ENCODE measurements at places on chromosomes 1 and 21.

DNA sequence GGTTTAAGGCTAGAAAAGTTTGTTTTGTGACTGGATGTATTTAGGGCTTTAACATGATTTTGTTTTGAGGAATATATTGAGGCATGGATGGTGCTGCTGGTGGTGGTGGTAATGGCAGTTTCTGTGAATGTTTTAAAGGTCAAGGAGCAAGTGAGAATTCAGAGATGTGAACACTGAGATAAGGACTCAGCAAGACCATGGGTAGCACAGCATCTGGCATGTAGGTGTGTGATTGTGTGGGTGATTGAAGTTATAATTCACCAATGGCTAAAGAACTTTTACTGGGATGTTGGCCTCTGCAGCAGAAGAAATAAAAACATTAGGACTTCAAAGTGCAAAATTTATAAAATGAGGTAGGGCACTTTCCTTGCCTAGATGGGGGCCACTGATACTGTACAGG is 65.9 kb downstream of the MACF1 start:
- DNase-seq, result no peak

DNA sequence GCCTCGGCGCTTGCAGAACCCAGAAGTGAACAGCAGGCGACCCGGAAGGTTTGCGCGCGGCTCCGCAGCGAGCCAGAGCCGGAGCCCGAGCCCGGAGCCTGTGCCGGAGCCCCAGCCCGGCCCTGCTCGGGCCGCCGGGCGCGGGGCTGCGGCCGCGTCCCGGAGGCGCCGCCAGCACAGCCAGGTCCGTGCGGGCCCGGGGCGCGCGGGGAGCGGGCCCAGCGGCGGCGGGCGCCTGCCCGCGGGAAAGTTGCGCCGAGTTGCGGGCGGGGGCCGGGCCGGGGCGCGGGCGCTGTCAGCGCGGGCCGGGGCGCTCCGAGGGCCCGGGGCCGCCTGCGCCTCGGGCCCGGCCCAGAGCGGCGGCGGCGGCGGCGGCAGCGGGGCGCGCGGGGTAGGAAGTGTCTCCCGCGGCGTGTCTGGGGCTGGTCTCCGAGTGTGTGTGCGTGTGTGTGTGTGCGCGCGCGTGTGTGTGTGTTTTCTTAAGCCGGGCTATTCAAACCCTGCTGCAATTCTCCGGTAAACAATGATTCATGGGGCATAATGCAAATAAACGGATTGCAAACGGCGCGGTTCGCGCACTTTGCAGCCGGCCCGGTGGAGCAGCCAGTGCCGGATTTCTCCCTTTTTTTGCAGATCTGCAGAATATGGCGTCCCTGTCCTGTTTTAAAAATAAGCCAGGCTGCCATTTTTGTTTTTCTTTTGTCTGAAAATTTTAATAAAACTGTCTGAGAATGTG is at the start of gene ZNF362:
ZNF362 (plus strand) TSS at position 22 of the 736 bp plus-strand sequence. CDS start 14,083 bp downstream, outside the sequence.
- DNase-seq, result peak; percentile 69

GRCh38 chr1:32377541-32378220 is 15.3 kb downstream of the TSSK3 start:
- no peak for DNase-seq

GRCh38 chr1:183842795-183843144 is 37.9 kb downstream of the RGL1 start:
- no peak for DNase-seq

DNA sequence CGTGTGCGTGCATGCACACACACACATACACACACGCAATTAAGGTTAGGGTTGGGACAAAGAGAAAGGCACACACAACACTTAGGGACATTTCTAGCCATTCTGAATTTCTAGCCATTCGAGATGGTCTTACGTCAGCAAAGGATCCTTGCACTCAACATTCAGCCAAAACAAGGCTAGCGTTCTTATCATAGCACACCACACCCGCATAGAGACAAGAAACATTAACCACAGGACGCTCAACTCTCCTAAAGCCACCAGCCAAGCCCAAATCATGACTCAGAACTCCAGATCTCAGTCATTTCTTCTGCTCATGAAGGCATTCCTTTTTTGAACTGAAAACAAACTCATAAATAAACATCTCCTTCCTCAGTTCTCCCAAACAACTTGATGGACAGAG is 106.8 kb downstream of the LMO4 start:
- no peak for DNase-seq

DNA sequence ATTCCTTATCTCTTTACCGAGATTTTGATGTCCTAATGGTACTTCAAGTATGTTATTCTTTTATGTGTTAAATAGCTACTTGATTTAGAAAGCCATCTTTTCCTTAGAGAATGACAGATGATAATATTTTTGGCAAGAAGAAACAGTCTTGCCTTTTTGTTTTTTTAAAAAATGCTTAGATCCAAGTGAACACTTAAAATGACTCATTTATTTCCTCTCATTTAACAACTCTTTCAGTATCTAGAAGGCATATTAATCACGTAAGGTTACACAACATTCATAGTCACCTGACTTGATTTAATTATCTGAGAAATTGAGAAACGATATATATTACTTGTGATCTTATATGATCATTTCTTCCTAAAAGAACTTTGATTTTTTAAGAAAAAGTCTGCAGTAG is 52.4 kb downstream of the SUCO start:
- no peak for DNase-seq

GRCh38 chr1:186518822-186519381 is 58.0 kb upstream of the PDC start:
- no peak for DNase-seq

GRCh38 chr1:1892079-1892762 is 1.3 kb upstream of the GNB1 start:
- DNase-seq, result no peak

- peak; percentile 42 for DNase-seq
Measured at GRCh38 chr1:10495475-10495817, 20.7 kb downstream of the PEX14 start.

GRCh38 chr1:197021716-197022115 is 44.4 kb downstream of the CFHR5 start:
- DNase-seq, result no peak

DNA sequence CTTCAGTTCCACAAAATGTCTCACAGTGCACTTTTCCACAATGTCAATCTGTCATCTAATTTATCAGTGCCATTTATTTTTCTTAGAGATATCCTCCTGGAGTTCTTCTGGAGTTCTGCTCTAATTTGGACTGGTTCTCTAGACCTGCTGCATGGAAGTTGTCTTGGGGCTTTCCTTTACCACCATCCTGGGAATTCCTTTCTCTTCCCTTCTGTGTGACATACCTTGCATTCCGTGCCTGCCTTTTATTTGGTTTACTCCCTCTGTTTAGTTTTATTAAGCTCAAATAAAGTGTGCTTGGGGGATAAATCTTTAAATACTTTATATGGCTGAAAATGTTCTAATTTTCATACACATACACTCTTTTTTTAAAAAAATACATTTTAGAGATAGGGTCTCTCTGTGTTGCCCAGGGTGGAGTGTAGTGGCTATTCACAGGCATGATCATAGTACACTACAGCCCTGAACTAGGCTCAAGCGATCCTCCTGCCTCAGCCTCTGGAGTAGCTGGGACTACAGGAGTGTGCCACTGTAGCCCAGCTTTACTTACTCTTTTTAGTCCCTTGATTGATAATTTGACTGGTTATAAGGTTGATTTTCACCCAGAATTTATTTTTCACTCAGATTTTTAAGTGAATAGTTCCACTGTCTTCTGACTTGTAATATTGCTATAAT is 14.4 kb downstream of the MTF2 start:
- DNase-seq, result no peak

DNA sequence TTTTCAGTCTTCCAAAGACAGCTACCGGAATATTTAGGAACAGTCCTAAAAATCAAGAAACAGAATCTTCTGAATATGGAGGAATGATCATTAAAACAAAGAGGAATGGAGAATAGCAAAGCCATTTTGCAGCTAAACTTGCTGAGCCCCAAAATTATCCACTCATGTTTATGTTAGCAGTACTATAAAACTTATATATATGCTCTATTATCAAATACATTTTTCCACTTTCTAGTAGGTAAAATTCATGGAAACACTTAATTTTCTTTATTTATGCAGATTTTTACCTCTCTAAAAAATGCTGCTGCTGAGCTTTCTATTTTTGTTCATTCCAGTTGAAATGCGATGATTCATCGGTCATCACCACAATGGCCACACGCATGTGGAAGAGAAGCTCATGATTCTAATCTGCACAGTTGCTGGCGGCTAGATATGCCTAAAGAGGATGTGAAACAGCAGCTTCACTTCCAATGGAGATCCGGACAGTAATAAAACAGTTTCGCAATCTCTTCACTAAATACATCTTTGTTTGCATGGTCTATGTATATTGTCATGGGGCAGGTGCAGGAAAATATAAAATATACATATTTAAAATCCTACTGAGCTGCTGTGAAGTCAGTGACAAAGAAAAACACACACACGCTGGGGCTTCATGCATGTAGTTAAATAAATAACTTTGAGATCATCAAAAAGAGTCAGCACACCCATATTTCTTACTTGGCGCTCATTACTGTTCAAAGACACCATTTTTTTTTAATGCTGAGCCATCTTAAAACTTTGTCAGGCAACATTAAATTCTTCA is 292.2 kb downstream of the SMYD3 start:
- DNase-seq, result no peak

DNA sequence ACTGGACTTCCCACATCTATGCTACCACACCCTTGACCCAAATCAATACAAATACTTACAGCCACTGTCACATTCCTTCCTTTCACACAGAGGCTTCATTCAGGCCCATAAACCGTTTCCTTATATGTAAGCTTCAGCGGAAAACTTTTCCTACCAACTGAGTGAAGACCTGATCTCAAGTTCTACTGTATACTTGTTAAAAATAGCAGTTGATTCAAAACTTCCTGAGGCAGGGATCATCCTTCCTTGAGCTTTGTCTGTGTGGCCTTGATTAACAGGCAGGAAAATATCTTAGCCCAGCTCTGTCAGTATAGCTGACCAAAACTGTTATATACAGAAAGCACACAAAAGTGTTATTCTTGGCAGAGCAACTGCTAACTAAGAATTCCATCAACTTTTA is 42.7 kb downstream of the DENND2C start:
- no peak for DNase-seq

GRCh38 chr1:97123717-97124431 is 402.3 kb downstream of the PTBP2 start:
- DNase-seq, result no peak

GRCh38 chr1:15027515-15027986 is 126.0 kb upstream of the TMEM51 start:
- peak; percentile 80 for DNase-seq

DNA sequence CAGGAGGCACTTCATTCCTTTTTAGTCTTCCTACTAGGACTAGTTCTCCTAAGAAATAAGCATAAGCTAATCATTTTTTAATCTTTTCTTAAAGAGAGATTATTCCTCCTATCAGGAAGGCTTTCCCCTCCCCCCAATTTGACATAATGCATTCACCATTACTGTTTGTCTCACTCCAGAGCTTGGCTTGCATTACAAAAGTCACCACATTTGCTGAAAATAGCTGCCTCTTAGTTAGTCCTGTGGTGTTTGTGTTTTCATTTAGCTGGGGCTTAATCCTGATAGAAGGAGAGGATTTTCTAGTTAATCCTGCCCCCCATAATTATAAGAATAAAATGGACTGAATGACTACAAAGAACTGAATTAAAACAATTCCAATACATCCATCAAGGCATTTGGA is 307.1 kb upstream of the RRP15 start:
- no peak for DNase-seq

DNA sequence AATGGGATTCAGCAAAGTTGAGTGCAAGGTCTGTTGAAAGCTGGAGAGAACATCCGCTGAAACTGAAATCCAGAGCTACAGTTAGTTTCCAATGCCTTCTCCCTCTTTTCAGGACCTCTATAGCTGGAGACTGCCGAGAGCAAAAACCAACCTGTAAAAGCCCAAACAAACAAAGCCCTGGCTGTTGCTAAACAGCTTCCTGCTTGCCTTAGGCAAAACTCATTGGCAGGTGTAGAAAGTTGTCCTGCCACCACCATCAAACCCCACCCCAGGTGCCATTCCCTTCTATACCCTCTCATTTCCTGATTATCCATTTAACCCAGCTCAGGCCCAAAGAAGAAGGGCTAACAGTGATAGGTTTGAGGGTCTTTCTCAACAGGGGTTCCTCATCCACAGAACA is 24.7 kb downstream of the SCYL3 start:
- no peak for DNase-seq

DNA sequence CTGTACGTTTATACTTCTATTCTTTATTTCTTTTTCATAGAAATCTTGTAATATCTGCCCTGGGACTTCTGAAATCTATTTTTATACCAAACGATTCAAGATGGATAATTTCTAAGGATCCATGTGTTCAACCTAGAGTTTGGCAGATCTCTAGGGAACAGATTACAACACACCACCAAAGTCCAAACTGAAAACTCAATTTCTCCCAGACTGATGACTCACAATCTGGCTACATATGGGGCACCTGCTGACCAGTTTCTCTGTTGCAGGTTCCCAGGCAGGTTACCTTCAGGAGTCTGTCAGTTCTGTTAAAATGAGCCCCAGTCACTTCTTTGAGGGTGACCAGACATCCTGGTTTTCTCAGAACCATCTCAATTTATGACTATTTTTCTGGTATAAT is 439.4 kb downstream of the GPATCH2 start:
- no peak for DNase-seq

DNA sequence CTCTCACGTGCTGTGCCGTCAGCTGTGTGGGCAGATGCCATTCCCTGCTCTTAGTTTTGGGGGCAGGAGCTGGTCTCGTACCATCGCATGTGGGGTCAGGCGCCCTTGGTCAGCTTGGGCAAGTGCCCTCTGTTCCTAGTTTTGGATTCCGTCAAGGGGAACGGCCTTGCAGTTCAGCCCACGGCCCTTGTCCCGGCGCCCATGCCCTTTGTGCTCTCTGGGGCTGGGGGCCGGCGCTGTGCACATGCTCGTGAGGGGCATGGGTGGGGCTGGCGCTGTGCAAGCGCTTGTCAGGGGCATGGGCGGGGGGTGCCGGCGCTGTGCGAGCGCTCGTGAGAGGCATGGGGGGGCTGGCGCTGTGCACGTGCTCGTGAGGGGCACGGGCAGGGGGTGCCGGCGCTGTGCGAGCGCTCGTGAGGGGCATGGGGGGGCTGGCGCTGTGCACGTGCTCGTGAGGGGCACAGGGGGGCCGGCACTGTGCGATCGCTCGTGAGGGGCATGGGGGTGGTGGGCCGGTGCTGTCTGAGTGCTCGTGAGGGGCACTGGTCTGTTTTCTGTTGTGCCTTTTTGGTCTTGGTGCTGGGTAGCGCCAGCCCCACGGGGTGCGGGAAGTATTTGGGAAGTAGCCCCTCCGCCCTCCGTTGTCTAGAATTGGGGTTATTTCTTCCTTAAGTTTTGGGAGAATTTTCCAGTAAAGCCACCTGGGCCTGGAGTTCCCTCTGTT is 29.5 kb upstream of the DIP2A start:
- no peak for DNase-seq

GRCh38 chr1:222326006-222326709 is 221.7 kb downstream of the HHIPL2 start:
- DNase-seq, result no peak

DNA sequence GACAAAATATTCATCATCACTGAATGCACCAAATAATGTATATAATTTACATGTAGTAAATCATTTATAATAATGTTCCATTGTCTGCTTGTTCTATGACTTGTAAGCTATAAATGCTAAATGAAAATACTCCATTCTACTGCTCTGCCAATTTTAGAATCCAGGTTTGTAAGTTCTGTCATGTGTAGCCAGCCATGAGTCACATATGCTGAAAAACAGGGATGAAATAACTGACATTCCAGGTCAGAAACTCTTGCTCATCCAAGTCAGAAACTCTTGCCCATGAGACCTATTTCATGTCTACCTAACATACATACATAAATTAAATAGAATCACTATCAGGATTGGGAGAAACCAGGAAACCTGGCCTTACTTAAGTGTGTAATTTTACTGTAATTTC is 95.6 kb downstream of the ASH1L start:
- DNase-seq, result no peak
